Activated naive CD4-positive, alpha-beta T cell treated with anti-CD3 and anti-CD28 coated beads, Interleukin-2, amount 50 U/mL, for 72 hours (primary cell): ENCODE measurements at places on chromosomes 16 and 17. TPM values are rescaled to one million over a fixed set of nuclear protein-coding genes. Genes with fewer than 3 reads are reported as not detected.

ZP2 gene
- total RNA-seq: not detected

NXN gene
- total RNA-seq: 0.80 TPM

BAIAP3 gene
- total RNA-seq: 1.9 TPM

TBC1D26 gene
- total RNA-seq: 0.78 TPM

GAN gene
- 12.8 TPM for total RNA-seq

DCAF7 gene
- total RNA-seq: 111 TPM

C1QTNF8 gene
- not detected for total RNA-seq

PLLP gene
- total RNA-seq: 0.35 TPM

PIK3R6 gene
- total RNA-seq: 4.3 TPM

CPNE7 gene
- 28.2 TPM for total RNA-seq

LITAF gene
- total RNA-seq: 91.0 TPM

INCA1 gene
- total RNA-seq: 2.6 TPM

POLDIP2 gene
- total RNA-seq: 62.2 TPM

SP6 gene
- total RNA-seq: 0.23 TPM

AIPL1 gene
- not detected for total RNA-seq

C16orf96 gene
- total RNA-seq: 0.05 TPM

IL34 gene
- total RNA-seq: not detected

DCUN1D3 gene
- 10.9 TPM for total RNA-seq

KCNH4 gene
- 0.54 TPM for total RNA-seq

KCNH6 gene
- total RNA-seq: 0.08 TPM

SLC5A11 gene
- total RNA-seq: not detected

MRM1 gene
- total RNA-seq: 16.5 TPM

GP2 gene
- not detected for total RNA-seq

KRTAP4-6 gene
- not detected for total RNA-seq

ACBD4 gene
- 18.9 TPM for total RNA-seq

LRRC46 gene
- 0.46 TPM for total RNA-seq

TBC1D3H gene
- total RNA-seq: not detected

KRTAP1-1 gene
- total RNA-seq: not detected

TLCD3B gene
- 14.1 TPM for total RNA-seq

CDK5R1 gene
- 12.4 TPM for total RNA-seq

STH gene
- not detected for total RNA-seq

SLC2A4 gene
- 0.51 TPM for total RNA-seq

KLHL10 gene
- 0.14 TPM for total RNA-seq

WNK4 gene
- 1.7 TPM for total RNA-seq

SLC4A1 gene
- total RNA-seq: not detected

WFIKKN2 gene
- not detected for total RNA-seq

ADORA2B gene
- total RNA-seq: 0.30 TPM

MYH2 gene
- not detected for total RNA-seq

LAT gene
- total RNA-seq: 440 TPM

TOX3 gene
- not detected for total RNA-seq
